ENCODE measurements at places on chromosomes 3 and 15.
A peak's percentile ranks its signal among the peaks of the same experiment; 100 is the strongest.

GRCh38 chr3:48609088-48610005 lies at the start of gene UQCRC1:
UQCRC1 (minus strand) TSS chr3:48609646; CDS start chr3:48609620, 26 bp downstream.
- peak; percentile 63 for DNase-seq

DNA sequence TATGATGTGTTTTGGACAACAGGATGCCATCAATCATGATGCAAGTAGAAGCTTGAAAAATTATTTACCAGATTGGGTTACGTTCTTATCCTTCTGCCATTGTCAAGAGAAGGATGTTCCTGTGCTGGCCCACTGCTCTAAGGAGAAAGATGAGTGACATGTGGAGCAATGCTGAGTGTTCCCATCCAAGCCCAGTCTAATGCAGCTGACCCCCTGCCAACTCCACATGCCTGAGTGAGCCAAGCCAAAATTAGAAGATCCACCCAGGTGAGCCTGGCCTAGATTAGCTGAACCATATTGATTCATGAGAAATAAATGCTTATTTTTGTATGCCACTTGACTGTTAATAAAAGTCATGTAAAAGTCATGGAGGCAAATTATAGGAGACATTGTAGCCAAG lies 446.5 kb downstream of the CNTN3 start:
- peak; percentile 82 for DNase-seq

DNA sequence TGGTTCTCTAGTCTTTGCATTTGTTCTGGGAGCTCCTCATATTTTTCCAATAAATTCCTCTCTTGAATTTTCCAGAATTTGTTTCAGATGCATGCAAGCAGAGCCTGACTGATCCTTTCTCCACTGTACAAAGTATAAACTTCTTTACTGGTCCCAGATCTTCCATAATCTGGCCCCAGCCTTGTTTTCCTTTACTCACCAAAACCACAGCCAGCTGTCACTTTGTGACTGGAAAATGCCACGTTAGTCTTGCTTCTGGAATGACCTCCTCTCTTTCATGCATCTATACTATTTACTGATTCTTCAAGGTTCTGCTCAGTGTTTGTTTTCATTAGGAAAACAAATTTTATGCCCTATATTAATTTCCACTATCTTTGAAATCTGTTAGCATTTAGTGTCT lies 60.4 kb upstream of the SPPL2A start:
- DNase-seq, result no peak

DNA sequence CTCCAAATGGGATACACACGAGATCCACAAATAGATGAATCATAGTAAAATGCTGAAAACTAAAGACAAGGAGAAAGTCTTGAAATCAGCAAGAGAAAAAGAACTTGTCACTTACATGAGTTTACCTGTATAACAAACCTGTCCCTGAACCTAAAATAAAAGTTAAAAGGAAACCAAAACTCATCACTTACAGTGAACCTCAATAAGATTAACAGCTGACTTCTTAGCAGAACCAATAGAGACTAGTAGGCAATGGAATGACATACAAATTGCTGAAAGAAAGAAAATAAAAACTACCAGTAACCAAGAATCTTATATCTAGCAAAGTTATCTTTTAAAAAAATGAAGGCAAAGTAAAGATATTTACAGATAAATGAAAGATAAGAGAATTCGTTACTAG lies 27.4 kb downstream of the SEC22A start:
- no peak for DNase-seq

- no peak for DNase-seq
Measured at GRCh38 chr15:90674476-90674875, 42.7 kb upstream of the BLM start.

GRCh38 chr3:38644662-38645053 lies 4.8 kb downstream of the SCN5A start:
- no peak for DNase-seq

DNA sequence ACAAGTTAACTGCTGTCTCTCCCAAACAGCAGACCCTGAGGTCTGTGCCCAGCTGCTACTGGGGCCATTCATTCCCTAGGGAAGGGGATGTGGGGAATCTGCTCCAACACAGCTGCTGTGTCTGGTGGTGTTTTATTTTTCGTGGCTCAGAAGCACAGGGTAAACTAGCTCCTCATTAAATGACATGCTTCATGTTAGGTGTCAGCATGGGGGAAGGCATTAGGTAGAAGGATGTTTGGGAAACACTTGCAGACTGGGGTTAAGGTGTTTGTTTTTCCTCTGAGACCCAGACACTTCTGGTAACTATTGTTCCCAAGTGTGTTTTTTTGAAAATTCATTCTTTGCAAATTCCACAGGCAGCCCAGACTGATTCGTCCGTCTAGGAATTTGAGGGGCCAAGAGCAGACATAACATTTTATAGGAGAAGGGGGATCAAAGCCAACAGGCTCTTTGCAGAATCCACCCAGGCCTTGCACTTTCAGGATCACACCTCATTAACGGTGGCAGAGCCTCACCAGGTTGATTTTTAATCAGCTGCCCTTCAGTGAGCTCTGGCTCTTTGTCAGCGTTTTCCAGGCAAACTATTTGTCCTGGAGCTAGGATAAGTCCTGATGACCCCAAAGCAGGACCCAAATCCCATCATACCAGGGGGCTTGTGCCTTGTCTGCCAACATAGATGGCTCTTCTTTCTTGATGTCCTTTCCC lies 65.4 kb upstream of the ITGA11 start:
- DNase-seq, result no peak

All from cerebellar nuclear complex (tissue), 1 donor.